ENCODE measurements at places on chromosomes 1 and 21.

- peak; percentile 52 for DNase-seq
These were observed 21.5 kb downstream of the STPG1 start for GRCh38 chr1:24391882-24392603.

- DNase-seq = no peak
These were observed at the start of gene RCSD1 for GRCh38 chr1:167629681-167630567. Gene RCSD1 (plus strand): TSS chr1:167630232. CDS start chr1:167630424, 192 bp downstream.

GRCh38 chr1:1768249-1768992 is 9.8 kb downstream of the NADK start:
- no peak for DNase-seq

DNA sequence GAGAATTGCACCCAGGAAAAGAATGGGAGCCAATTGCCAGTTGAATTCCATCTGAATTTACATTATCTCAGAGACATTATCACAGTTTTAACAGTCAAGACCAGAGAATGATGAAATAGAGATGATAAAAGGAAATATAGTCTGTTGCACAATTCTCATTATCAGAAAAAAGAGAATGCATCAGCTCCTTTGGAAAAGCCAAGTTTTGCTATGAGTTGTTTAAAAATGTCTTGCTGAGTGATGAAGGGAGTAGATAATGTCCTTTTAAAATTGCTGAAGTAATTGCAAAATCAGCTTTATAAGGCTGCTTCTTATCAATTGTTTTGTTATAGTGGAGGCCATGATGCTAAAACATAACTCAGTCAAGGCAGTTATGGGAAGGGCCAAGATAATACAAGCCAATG is 37.9 kb upstream of the EEIG2 start:
- DNase-seq = no peak
